ENCODE measurements at places on chromosomes 3 and 15. TPM values are rescaled to one million over a fixed set of nuclear protein-coding genes. Genes with fewer than 3 reads are reported as not detected.

TERC gene
- 10.9 TPM for total RNA-seq

HTR3E gene
- total RNA-seq, result not detected

CPNE9 gene
- total RNA-seq, result not detected

DNA sequence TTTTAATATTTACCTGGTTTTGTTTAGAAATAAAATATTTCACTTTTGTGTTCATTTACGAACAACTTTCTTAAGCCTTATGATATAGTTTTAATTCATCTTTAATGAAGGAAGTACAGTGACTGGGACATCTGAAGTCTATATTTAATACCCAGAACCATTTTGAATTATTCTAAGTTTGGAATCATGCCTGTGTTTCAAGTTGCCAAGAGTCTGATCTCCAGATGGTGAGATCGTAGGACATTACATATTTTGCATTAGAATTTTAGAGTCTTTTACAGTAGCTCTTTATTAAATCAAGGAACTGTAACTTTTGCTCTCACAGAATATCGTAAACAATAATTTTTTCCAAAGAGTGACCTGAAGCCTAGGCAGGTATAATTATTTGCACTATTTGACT, 420.7 kb downstream of the SI start:
- no peaks in the 10 kb centered on the region for H3K36me3 ChIP-seq
- no peaks in the 10 kb centered on the region for H3K27me3 ChIP-seq
- no peak overlapping the region for H3K27ac ChIP-seq
- no peak for DNase-seq
- H3K4me1 ChIP-seq, result no peaks in the 10 kb centered on the region

- H3K4me1 ChIP-seq, result peaks cover 4% of the 10 kb centered on the region
- no peaks in the 10 kb centered on the region for H3K27me3 ChIP-seq
- H3K27ac ChIP-seq, result no peak overlapping the region
- no peak overlapping the region for H3K4me3 ChIP-seq
These were observed 1099.7 kb upstream of the CFAP20DC start for GRCh38 chr3:60149501-60149900.

DNA sequence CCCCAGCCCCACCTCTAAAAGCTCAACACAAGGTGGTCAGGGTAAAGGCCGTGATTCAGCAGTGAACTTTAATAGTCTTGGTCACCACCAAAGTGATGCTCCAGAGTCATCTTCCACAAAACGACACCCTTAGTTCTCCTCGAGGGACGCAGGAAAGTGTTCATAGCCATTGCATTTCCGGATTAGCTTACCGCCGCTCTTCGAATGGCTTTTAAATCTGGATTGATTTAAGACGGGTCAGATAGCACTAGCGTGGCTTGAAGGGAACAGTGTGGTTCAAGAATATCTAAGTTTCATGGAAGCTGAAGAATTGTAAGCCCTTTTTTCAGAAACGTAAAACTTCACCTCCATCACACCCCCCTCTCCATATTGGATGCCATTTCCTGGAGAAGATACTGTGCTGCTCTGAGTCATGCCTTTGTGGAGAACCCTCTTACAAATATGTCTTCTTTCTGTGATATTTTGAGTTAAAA, 829 bp downstream of the RNF7 start:
- H3K4me1 ChIP-seq, result peaks cover 31% of the 10 kb centered on the region
- no peak for DNase-seq
- H3K27ac ChIP-seq, result peak overlapping the region; percentile 99
- H3K27me3 ChIP-seq, result no peaks in the 10 kb centered on the region
